NCI-H226 (cell line): ENCODE measurements at places on chromosomes 11 and 22.

GRCh38 chr11:35017528-35018342 lies 101.3 kb downstream of the PDHX start:
- DNase-seq = no peak

DNA sequence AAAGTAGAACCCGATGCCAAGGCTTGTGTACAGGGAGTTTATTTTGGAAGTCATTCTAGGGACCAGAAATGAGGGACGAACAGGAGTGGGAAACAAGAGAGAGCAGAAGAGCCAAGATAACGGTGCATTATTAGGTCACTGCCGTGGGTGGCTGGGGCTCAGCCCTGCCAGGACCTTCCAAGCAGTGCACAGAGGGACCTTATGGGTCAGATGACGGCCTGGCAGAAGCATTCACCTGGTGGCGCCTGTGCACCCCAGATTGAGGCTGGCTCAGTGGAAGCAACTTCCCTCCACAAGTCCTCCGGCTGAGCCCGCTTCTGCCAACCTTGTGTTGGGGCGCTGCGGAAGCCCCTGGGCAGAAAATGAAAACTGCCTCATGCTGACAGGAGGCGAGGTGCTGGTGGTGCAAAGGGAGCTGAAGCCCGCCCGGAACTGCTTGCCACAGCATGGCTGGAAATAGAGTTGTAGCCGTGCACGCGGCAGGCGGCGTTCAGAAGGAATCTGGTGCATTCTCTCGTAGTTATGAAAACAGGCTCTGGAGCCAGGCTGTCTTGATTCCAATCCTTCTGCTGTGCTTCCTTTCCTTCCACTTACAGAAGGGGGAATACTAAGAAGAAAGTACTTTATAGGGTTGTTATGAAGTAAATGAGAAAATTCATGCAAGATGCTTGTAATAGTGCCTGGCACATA lies 22.2 kb upstream of the TP53I11 start:
- no peak for DNase-seq

DNA sequence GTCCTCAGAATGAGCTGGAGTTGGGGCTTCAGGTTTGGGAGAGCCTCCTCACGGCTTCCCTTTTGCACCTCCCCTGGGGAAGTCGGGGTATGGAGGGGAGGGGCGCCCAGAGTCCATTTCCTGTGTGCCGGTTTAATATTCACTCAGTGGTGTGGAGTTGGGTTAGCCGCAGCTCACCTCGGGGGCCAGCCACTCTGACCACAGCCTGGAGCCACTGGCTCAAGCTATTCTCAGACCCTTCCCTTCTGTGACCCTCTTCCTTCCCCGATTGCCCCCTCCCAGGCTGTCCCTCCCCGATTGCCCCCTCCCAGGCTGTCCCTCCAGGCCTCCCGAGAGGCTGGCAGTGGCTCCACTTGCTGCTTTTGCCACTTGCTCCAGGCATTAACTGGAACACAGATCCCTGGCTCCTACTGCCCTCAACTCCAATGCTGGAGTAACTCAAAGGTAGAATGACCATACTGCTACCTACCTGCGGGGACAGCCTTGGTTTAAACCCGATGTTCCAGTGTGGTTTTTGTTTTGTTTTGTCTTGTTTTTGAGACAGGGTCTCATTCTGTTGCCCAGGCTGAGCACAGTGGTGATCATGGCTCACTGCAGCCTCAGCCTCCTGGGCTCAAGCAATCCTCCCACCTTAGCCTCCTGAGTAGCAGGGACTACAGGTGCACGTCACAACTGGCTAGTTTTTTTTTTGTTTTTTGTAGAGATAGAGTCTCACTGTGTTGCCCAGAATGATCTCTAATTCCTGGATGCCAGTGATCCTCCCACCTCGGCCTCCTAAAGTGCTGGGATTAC lies 29.3 kb downstream of the RPUSD4 start:
- no peak for DNase-seq

GRCh38 chr22:30861688-30862552 lies 106.7 kb downstream of the MORC2 start:
- DNase-seq = no peak

- no peak for DNase-seq
Measured at GRCh38 chr22:33569559-33569958, 350.7 kb downstream of the LARGE1 start.

- DNase-seq = no peak
Measured at GRCh38 chr22:43008509-43008908, 6.4 kb downstream of the PACSIN2 start.

DNA sequence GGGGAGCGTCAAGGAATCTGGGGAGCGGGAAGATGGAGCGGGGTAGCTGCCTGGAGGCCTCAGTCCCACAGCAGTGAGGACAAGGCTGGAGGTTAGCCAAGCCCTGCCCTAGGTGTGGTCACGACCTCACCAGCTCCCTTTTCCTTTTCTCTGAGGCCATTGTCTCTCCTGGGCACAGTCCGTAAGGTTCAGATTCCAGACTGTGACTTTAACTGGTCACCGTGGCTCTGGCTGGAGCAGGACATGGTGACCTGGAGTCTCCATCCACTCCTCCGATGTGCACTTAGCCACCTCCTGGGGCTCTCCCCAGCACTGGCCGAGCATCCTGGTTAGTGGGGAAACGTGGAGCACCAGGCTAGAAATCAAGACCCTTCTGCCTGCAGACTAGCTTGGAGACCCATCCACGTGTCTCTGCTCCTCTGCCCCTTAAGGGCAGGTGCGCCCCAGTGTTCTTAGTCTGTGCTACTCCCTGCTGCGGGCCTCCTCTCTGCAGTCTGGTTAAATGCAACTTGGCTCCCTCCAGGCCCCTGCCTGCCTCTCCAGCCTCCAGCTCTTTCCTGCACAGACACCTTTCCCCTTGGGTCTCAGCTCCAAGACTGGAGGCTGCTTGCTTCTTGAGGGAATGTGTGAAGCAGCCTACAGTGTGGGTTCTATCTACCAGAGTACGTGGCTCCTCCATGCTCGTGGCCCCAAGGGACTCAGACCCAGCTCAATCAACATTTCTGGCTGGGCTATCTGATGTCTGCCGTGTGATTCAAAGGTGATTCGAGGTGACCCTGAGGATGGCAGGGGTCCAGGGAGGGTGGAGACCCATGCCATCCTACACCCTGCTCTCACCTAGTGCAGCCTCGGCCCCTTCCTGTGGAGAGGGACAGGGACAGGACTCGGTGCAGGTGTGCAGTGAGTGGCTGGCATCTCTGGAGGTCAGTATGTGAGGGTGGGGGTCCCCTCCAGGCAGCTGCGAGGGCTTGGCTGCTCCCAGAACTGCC lies 5.2 kb downstream of the SLC25A1 start:
- no peak for DNase-seq

DNA sequence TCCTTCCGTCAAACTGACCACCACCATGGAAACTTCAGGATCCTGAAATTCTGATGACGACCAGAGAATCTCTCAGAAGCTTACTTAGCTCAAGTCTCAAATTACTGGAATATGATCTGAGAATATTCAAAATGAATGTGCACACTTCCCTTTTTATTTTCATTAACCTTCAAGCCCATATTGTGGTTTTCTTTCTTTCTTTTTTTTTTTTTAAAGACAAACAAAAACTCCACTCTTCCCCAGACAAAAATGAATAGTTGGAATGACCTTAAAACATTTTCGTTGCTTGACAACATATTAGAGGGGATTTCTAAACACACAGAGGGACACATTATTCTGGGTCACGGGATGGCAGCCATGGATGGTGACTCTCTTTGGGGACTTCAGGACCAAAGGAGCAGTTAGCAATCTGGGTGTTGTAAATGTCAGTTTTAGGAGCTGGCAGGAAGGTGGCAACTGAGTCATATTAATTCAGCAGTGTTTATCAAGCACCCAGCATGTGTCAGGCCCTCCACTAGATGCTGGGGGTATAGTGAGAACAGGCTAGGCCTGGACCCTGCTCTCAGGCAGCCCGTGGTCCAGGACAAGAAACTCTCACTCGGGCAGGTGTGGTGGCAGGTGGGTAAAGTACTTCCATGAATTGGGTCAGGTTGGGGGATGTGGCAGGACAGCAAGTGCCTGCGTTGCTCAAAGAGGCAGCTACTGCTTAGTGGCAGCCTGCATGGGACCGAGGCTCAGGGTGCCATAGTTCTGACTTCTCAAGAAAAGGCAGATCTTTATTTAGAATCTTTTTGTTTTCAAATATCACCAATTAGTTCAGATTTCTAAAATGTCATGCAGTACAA lies 126.1 kb downstream of the HIPK3 start:
- DNase-seq = no peak

GRCh38 chr11:73716153-73717056 lies 44.5 kb downstream of the RAB6A start:
- peak; percentile 3 for DNase-seq

DNA sequence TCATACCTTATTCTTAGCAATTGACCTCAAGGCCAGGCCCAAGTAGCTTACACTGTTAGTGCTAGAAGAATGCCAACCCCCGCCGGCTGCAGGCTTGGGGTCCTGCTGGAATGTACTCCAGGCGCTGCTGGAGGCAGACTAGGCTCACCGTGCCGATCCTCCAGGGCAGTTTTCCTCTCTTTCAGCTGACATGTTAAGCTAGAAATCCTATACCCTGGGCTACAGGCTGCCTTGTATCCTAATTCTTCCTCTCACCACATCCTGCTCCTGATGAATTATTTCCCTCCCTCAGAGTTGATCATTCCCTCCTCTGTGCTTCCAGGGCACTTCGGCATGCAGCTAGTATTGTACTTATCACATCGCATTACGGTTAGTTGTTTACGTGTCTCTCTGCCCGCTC lies 3.4 kb downstream of the SPTBN2 start:
- no peak for DNase-seq

DNA sequence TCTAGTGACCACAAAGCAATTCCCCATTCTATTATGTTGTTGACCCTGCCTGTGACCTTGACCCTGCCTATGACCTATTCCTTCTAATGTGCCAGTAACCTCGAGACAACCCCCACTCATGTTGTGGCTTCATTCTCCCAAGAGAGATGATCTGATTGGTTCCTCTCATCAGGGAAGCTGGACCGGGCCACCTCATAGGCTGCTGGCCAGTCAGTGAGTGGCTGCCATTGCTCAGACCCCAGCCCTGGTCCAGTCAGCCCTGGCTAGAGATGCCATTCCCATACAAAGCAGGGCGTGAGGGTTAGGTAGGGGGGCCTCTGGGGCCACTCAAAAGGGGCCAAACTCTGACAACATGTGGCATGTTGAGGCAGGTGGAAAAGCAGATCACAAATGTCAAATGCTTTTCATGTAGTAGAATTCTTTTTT lies 11.9 kb downstream of the SLC29A2 start:
- DNase-seq = no peak

DNA sequence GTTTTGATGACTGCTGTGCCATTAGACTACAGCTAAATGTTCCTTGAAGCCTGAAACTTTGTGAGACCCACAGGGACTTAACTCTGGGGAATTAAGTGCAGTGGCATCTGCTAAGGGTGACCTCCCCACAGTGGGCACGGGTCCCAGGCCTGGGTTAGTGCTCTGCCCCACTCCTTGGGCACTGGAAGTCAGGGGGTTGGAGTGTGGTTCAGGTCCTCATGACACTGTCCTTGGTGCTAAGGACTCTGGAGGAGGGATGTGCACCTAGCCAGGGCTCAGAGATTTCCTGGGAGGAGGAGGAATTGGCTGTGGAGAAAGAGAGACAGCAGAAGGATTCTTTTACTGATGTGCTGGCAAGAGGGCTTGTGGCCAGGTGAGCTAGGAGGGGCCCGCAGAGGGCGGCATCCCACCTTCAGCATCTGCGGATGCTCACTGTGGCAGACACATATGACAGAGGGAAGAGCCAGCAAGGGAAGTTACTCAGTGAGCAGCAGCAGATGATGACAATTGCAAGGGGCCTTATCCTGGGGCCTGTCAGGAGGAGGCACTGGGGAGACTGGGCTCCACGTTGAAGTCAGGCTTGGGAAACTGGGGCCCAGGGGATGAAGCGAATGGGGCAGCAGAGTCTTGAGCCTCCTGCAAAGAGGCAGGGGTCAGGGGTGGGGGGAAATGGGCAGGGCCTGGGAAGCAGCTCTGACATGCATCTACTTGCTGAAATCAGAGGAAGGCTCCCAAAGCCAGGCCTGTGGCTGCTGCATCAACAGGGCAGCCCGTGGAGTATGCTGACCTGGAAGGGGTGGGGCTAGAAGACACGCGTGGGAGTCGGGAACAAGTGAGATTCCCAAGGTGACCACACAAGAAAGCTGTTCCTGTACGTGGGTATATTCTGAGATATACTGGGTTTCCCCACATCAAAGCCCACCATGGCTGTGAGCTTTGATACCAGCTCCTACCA lies 144.0 kb downstream of the MPPED1 start:
- no peak for DNase-seq

GRCh38 chr11:10540546-10540914 lies 457 bp downstream of the RNF141 start:
- DNase-seq = no peak

DNA sequence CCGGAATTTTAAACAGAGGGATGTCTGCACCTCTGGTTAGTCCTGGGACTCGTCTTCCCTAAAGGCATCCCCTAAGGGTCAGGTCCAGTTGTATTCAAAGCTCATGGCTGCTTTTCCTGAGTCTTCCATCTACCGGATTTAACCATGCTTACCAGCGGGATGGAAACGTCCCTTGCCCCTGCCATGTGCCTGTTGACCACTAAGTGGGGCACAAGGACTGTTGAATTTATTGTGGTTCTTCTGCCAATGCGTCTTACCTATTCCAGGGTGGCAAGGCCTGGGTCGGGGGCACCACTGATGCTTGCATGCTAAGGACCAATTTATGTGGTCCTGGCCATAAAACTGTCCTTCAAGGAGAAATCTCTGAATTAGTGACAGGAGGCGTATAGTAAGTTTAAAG lies 25.6 kb downstream of the ANKRD42 start:
- DNase-seq = no peak

DNA sequence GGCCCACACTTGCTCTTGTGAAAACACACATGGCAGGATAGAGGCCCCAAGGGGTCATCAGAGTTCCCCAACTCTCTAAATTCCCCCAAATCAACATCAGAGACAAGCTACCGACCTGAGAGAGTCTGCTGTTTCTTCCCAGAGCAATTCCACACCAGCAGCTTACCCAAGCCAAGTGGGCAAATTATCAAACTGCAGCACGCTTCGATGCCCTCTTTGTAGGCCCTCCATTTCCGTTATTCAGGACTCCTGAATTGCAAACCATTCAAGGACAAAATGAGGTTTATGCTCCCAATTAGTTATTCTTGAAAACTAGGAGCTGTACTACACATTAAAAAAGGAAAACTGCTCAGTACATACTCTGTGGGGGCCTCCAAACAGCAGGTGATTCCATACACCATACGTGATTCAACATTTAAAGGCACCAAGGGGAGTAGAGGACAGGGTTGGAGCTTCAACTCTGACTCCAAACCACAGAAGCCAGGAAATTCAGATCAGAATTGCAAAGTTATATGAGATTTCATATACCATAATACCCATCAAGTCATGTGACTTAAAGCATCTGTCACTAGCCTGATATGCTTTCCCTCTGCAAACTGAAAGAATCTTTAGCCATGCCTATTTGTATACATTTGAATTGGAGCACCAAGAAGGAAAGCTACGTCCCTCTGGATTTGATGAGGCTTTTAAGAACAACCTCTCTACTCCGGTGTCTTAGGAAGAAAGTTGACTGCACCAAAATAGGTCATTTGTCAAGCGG lies 234.8 kb downstream of the CADM1 start:
- no peak for DNase-seq

DNA sequence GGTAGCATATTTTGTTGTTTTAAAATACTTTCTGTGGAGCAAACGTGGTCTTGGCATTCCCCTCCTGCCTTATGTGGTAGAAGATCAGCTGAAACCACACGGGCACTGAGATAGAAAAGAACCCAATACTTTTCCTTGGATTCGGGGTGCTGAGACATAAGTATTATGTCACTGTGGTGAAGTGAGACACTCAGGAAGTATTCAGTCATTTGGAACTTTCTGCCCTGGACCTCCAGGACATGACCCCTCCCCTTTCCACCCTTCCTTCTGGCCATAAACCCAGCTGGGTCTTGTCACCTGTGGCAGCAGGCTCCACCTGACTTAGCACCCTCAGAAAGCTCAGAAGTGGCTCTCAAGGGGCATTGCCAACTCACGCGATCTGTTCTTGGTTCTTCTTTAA lies 123.4 kb downstream of the SWAP70 start:
- no peak for DNase-seq
